Activated T-helper 2 cell treated with anti-CD3 and anti-CD28 coated beads, Interferon-gamma antibody, Interleukin-2, Interleukin-4, amounts not matched to agents 10 μg/mL and 5 μg/mL and 100 μg/mL, durations not matched to agents 14 hours and 24 hours and 36 hours (primary cell): ENCODE measurements at places on chromosomes 6 and 20. TPM values are rescaled to one million over a fixed set of nuclear protein-coding genes. Genes with fewer than 3 reads are reported as not detected.

RIN2 gene
- total RNA-seq = not detected in 2 replicates

NPBWR2 gene
- not detected in 2 replicates for total RNA-seq

DNA sequence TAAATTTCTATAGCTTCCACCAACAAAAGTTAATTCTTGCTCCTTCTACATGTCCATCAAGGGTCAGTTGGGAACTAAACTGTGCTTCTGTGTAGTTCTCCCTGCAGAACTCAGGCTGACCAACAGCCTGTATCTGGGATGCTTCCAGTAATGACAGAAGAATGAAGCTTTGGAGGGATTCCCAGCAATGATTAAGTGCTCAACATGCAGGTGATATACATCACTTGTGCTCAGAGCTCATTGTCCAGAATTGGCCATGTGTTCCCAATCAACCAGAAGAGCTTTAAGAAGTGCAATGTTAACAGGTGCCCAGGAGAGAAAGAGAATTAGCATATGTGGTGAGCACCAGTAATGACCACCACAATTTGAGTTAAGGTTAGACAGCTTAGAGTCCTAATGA, 37.4 kb upstream of the SNRPB2 start:
- no peak for DNase-seq

DNA sequence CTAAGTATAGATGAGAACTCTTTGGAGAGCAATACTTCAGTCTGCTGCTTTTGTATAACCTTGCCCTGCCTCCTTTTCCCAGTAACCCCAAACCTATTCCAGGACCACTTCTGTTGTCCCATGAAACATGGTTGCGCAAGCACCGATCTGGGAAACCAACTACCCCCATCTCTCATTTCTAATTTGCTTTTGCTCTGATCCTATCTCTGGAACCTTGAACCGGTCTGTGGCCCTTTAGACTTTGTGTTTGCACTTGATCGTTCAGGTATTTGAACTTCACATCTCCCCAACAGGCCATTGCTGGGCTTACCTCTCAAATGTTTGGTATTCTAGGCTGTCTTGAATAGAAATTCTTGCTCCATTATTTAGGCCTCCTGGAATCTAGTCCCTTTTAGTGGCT, 25.0 kb downstream of the L3MBTL3 start:
- no peak for DNase-seq

- no peak for DNase-seq
Measured at GRCh38 chr20:57934007-57934805, 224.4 kb upstream of the PMEPA1 start.

- DNase-seq = peak; percentile 15
Measured at GRCh38 chr6:27078734-27079357, 168.7 kb upstream of the PRSS16 start.

- no peak for DNase-seq
Measured at GRCh38 chr6:33236852-33237251, 28.6 kb downstream of the RING1 start.

DNA sequence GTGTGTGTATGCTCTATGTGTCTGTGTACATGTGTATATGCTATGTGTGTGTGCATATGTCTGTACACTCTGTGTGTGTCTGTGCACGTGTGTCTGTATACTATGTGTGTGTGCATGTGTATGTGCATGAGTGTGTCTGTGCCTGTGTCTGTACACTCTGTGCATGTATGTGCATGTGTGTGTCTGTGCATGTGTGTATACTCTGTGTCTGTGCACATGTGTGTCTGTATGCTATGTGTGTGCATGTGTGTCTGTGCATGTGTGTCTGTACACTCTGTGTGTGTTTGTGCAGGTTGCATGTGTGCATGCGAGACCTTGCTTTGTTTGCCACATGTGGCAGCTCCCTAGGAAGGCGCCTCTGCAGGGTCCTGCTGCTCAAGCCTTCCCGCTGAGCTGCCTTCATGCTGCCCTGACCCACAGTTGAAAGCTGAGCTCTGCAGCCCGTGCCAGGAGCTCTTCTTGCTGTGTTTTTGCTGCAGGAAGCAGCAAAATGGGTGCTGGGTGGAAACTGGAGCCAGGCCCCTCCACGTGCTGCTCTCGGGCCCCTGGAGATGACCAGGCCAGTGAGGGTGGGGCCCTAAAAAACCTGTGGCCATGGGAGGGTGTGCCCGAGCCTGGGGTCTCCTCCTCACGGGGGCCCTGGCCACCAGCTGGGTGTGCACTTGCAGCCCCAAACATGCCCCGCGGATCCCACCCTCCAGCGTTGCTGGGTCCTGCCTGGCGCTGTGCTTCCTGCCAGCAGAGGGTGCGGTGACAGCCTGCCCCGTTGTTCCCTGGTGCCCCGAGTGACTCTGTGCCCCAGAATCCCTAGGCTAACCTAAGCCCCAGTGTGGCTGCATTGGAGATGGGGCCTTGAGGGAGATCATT, 109.1 kb downstream of the DACT2 start:
- no peak for DNase-seq

DNA sequence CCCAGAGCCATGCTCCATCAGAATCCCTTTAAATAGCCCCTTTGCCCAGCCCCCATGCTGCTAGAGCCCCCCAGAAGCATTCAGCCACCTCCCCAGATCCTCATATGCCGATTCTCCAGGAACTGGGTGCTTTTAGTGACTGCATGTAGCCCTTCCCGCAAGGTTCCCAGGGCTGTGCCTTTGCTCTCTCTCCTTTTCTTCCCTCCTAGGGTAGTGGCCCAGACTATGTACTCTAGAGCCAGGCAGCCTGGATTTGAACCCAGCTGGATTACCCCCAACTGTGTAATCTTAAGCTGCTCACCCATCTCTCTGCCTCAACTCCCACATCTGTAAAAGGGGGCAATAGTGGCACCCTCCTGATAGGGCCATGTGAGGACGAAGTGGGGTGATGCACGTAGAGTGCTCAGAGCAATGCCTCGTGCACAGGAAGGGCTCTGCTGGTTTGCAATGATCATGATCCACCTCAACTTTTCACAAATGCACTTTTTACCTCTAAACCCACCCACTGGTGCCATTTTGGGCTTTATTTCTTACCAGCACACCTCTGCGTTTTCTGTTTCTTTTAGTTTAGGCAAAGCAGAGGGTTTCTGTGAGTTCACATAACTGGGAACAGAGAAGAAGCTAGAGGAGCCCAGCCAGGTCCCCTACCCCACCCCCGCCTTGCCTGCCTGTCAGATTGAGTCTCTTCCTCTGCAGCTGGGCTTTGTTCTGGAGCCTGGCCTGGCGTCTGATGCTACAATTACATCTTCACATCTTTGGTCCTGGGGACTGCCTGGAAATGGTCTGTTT, 396.5 kb downstream of the RNGTT start:
- DNase-seq = no peak

- no peak for DNase-seq
Measured at GRCh38 chr6:25487012-25487411, 165.0 kb upstream of the SCGN start.

DNA sequence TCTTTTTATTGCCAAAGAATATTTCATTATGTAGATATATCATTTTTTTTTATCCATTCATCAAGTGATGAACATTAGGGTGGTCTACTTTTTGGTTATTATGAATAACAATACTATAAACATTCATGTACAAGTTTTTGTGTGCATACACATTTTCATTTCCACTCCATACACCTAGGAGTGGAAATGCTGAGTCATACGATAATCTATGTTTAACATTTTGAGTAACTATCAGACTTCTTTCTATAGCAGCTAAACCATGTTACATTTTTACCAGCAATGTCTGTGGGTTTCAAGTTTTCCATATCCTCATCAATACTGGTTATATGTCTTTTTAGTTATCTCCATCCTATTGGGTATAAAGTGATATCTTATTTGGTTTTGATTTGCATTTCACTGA, 65.7 kb downstream of the PRSS35 start:
- no peak for DNase-seq

DNA sequence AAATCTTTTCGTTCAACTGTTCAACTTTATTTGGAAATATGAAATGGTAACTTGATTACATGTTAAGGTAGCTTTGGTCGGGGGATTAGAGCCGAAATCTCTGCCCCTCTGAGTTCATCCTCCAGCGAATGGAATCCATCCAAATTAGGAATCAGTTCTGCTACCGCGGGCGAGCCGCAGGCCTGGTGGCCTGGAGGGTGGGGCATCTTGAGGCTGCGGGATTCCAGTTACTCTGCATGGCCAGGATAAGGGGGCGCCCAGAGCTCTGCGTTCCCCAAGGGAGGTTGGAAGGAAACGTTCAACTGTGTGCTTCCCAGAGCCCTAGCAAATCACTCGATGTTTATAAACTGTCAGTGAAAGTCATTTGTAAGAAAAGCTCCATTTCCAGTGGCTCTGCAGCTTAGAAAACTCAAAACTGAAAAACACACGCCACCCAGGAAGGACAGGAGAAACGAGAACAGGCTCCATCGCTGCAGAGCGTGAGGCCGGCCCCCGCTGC, 262.2 kb downstream of the TAF4 start:
- no peak for DNase-seq
